ENCODE measurements at places on chromosomes 2 and 18. TPM values are rescaled to one million over a fixed set of nuclear protein-coding genes. Genes with fewer than 3 reads are reported as not detected.

- H3K4me3 ChIP-seq = no peak overlapping the region
- H3K27me3 ChIP-seq = no peaks in the 10 kb centered on the region
- H3K36me3 ChIP-seq = no peaks in the 10 kb centered on the region
- no peak overlapping the region for H3K27ac ChIP-seq
- DNase-seq = no peak
- H3K4me1 ChIP-seq = peaks cover 26% of the 10 kb centered on the region
Observed at GRCh38 chr2:16128746-16129610, 188.6 kb downstream of the MYCN start.

DNA sequence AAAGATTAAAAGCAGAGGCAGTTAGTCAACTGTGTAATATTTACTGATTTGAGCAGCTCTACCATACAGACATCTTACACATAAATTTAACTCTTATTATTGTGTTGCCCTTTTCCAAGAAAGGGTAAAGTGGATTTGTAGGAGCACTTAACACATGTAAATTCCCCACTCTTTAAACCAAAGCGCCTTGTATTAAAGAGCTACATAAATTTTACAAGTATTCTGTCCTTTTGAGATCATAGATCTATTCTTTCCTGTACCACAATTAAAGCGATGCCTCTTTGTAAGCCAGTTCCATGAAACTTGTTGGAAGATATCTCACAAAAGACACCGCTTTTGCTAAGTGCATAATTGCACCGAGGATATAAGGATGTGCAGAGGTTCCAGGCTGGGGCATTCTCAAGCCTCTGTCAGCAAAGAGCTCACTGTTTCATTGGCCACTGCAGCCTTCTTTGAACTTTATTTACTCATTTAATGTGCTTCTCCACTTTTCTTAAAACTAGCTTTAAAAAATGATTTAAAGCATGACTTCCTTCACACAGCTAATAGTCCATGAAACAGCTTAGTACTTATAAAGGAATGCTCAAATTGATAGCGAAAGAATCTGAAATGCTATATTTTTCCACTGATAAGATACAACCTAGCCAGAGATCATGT is 520.0 kb upstream of the TCF4 start:
- H3K36me3 ChIP-seq = no peaks in the 10 kb centered on the region
- no peak for DNase-seq
- H3K27me3 ChIP-seq = no peaks in the 10 kb centered on the region
- H3K27ac ChIP-seq = no peak overlapping the region
- H3K4me3 ChIP-seq = no peak overlapping the region

DNA sequence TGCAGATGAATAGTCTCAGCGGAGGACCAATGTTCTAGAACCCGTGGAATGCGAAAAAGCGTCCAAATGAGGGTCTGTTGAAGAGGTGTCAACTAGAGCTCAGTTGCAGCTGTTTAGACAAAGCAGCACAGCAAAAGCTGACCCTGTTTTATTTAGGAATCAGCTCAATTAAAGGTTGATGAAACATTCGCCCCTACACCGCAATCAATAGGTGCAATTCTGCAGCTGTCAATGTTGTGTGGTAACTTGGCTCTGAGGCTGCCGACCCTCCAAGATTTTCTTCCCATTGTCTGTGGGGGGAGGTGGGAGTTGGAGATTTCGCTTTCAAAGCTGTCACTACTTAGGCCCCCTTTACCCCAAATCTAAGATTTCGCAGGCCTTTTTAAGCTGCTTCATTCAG is 330.0 kb downstream of the ETAA1 start:
- no peak overlapping the region for H3K27ac ChIP-seq
- H3K4me1 ChIP-seq = peaks cover 6% of the 10 kb centered on the region
- no peaks in the 10 kb centered on the region for H3K36me3 ChIP-seq
- DNase-seq = no peak

DNA sequence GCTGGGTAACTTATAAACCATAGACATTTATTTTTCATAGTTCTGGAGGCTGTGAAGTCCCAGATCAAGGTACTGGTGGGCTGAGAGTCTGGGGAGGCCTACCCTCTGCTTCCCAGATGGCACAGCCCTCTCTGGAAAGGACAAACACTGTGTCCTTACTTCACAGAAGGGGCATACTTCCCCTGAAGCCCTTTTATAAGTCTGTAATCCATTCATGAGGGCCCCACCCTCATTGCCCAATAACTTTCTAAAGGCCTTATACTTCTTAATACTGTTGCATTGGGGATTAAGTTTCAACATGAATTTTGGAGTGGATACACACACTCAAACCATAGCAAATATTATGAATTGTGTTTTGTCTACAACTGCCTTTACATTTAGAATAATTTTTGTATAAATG is 36.0 kb downstream of the ATIC start:
- H3K27me3 ChIP-seq = no peaks in the 10 kb centered on the region
- no peak overlapping the region for H3K4me3 ChIP-seq
- no peaks in the 10 kb centered on the region for H3K36me3 ChIP-seq
- no peak overlapping the region for H3K27ac ChIP-seq
- no peaks in the 10 kb centered on the region for H3K4me1 ChIP-seq

DNA sequence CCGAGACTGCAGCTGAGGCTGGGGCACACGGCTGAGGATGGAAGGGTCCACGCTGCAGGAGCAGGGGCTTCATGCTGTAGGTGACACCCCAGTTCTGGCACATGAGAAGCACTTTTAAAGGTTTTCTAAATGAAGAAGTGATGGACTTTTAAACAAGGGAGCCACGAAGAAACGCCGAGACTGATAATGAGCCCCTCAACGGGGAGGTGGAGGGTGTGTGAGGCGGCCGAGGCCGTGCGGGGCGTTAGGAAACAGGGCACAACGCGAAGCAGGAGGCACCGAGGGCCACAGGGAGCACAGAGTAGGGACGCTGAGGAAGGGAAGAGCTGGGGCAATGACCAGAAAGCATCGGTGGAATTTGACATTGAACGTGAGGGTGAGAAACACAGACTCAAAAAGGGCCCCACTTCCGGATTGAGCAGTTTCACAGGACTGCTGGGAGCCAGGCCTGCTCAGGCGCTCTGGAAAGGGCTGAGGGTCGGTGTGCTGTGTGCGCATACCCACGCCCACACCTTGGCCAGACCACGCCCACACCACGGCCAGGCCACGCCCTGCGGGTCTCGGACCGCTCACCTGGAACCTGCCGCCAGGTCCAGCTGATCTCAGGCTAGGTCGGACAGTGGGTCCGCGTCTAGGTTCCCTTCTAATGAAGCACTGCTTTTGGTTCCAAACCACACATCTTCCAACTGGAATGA is 115.7 kb downstream of the GYPC start:
- H3K4me3 ChIP-seq = no peak overlapping the region
- no peaks in the 10 kb centered on the region for H3K36me3 ChIP-seq
- peaks cover 5% of the 10 kb centered on the region for H3K4me1 ChIP-seq
- no peak overlapping the region for H3K27ac ChIP-seq

- H3K27me3 ChIP-seq = no peaks in the 10 kb centered on the region
- H3K4me3 ChIP-seq = no peak overlapping the region
- DNase-seq = no peak
- no peak overlapping the region for H3K27ac ChIP-seq
Observed at GRCh38 chr2:106280224-106280623, 86.1 kb upstream of the UXS1 start.

DNA sequence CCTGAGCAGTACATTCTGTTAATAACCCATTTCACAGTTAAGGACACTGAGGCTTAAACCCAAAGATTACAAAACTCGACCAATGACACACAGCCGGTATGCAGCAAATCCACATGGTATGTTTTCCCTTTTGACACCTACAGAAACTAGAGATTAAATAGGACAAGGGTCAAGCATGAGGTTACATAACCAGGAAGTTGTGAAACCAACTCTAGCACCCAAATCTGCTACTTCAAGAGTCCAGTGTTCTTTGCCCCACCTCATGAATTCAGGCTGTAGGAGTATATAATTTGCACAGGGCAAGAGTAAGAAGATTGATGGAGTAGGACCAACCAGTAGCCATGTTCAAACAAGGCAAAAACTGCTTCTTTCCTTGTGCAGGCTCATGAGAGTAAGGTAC is 249.8 kb downstream of the BCL11A start:
- no peaks in the 10 kb centered on the region for H3K27me3 ChIP-seq
- H3K4me3 ChIP-seq = no peak overlapping the region
- no peaks in the 10 kb centered on the region for H3K36me3 ChIP-seq
- DNase-seq = no peak
- no peak overlapping the region for H3K27ac ChIP-seq
- H3K4me1 ChIP-seq = peaks cover 10% of the 10 kb centered on the region

DNA sequence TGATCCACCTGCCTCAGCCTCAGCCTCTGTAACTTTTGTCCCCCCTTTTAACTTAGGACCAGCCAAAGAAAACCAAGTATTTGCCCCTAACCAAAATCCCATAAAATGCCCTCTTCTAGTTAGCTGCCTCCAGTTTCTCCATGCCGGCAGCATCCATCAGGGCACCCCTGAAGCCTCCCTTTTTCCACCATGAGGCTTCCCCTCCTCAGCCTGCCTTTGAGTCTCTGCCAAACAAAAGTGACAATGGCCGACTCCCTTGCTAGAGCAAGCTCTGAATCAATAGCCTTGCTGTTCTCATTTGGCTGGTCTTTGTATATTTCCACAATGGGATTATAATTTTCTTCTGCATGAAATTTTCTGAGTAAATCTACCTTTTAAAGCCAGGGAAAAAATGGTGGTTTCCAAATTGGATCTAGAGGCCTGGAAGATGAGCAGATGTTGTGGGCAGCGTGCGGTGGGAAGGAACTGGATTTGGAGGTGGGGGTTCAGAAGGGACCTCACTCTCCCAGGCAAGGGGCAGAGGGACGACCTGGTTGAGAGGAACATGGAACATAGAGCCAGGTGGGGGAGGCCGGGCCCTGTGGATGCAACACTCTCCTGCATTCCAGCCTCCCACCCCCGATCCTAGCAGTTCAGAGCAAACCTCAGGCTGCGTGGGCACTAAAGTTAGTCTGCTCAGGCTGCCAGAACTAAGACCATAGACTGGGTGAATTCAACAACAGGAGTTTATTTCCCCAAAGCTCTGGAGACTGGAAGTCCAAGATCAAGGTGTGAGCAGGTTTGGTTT is 80.6 kb downstream of the HS6ST1 start:
- H3K27me3 ChIP-seq = peaks cover 3% of the 10 kb centered on the region
- no peak overlapping the region for H3K27ac ChIP-seq
- H3K4me1 ChIP-seq = no peaks in the 10 kb centered on the region
- DNase-seq = no peak

DNA sequence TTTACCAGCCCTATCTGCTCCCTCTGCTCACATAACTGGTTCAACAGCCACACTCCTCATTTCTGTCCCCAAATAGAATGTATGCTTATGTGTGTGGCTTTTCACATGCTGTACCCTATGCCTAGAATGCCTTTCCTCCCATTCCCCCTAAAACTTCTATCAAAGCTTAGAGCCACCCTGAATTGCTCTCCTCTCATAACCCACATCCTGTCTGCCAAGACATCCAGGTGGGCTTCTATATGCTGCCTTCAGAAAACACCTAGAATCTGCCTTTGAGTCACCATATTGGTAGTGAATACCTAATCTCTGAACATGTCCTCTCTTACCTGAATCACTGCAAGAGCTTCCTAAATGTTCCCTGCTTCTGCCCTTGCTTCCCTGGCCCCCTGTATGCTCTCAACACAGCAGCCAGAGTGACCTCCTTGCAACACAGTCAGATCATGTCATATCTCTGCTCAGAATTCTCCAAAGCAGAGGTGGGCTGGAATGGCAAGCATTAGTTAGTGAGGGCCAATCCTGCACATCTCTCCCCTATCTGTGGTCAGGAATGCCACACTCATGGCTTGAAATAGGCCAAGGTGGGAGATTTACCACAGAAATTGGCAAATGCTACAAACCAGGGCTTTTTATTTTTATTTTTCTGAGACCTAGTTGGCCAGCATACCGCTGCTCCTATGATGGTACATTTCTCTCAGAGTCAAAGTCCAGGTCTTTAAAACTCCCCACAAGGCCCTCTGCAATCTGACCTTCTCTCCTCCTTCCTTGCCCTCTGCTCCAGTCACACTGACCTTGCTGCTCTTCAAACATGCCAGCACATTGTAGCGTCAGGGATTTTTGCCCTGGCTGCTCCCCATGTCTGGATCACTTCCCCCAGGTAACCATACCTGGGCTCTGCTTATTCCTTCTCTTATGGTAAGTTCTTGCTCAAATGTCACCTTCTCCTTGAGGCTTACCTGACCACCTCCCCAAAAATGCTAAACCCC is 111.8 kb upstream of the STON1 start:
- no peak for DNase-seq
- H3K27me3 ChIP-seq = peaks cover 7% of the 10 kb centered on the region
- no peaks in the 10 kb centered on the region for H3K36me3 ChIP-seq
- H3K27ac ChIP-seq = no peak overlapping the region
- H3K4me3 ChIP-seq = no peak overlapping the region

DNA sequence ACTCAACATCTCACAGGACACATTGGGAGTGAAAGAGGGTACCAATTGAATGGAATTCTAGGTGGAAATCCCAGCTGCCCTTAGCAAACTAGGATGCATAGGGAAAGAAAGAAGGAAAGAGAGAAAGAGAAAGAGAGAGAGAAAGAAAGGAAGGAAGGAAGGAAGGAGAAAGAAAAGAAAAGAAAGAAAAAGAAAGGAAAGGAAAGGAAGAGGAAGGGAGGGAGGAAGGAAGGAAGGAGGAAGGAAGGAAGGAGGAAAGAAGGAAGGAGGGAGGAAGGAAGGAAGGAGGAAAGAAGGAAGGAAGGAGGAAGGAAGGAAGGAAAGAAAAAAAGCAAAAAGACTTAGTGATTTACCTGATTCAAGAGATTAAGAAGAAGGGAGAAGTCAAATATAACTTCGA is 143.9 kb downstream of the SS18 start:
- H3K4me1 ChIP-seq = no peaks in the 10 kb centered on the region
- H3K27me3 ChIP-seq = no peaks in the 10 kb centered on the region
- no peak for DNase-seq
- no peaks in the 10 kb centered on the region for H3K36me3 ChIP-seq
- H3K4me3 ChIP-seq = no peak overlapping the region

GRCh38 chr2:239121600-239122012 is 273.7 kb downstream of the TWIST2 start:
- no peaks in the 10 kb centered on the region for H3K36me3 ChIP-seq
- no peak overlapping the region for H3K27ac ChIP-seq
- H3K4me3 ChIP-seq = no peak overlapping the region

DNA sequence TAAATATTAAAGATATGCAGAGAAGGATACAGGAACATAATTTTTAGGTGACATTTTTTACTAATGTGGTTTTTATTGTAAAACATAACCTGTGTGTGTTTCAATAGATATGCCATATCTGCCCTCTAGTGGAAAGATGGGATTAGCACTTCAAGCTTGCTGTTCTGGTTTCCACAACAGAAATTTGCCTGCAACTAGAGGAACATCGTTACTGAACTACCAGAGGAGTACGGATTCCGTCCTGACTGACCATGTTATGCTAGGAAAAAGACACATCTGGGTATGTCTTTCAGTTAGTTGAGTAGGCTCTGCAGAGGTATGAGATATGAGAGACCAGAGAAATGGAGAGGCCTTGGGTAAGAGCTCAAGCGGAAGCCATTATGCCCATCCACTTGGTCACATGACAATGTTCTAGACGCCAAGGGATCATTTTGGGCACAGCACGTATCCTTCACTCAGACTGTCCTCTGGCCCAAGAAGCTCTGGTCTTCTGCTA is 104.9 kb downstream of the MBD2 start:
- H3K36me3 ChIP-seq = no peaks in the 10 kb centered on the region
- DNase-seq = no peak
- H3K27ac ChIP-seq = no peak overlapping the region

Gene MYO3B
- not detected for total RNA-seq

Gene EMILIN2
- total RNA-seq = 12.0 TPM

Gene LRP2
- total RNA-seq = not detected

Data from transverse colon (tissue), 4 donors.